CD4-positive, alpha-beta T cell treated with Interleukin-15 for 4 hours (primary cell): ENCODE measurements at places on chromosomes 1 and 21.
A peak's percentile ranks its signal among the peaks of the same experiment; 100 is the strongest.

- peak; percentile 86 for DNase-seq
These were observed 4.8 kb downstream of the ENO1 start for GRCh38 chr1:8873506-8874229.

DNA sequence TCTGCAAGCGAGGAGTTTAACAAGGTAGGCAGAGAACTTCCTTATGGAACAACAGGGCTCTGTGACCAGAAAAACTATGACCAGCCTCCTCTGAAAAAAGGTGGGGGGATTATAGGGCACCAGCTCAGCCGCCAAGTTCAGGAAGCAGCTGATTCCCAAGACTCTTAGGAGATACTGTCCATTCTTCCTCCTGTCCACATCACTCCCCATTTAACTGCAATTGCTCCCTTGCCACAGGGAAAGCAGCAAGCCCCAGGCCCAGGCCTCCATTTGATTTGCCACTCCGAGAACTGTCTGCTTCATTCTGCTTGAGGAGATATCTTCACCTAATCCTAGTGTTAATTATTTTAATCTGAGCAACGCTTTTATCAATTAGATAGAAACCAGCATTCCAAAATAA lies 254.3 kb downstream of the ZNF648 start:
- no peak for DNase-seq

DNA sequence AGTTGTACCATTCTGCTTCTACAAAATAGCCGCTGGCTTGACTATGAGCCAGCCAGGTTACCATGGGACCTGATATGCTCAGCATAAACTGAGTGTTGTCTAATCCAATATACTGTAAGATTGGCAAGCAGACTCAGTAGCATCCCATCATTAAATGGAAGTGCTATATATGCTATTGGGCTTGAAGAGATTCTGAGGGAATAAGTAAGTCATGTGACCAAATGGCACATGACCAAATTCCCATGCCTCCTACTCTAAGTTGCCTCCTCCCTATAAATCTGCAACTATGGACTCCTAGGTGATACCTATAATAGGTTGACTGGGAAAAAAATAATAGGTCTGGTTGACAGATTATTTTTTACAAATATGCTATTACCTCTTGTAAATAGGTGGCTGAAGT lies 698.6 kb downstream of the BRINP3 start:
- DNase-seq: no peak

GRCh38 chr1:203473281-203473680 lies 2.3 kb upstream of the PRELP start:
- no peak for DNase-seq

- no peak for DNase-seq
These were observed 15.3 kb upstream of the SYT2 start for GRCh38 chr1:202725526-202725925.

DNA sequence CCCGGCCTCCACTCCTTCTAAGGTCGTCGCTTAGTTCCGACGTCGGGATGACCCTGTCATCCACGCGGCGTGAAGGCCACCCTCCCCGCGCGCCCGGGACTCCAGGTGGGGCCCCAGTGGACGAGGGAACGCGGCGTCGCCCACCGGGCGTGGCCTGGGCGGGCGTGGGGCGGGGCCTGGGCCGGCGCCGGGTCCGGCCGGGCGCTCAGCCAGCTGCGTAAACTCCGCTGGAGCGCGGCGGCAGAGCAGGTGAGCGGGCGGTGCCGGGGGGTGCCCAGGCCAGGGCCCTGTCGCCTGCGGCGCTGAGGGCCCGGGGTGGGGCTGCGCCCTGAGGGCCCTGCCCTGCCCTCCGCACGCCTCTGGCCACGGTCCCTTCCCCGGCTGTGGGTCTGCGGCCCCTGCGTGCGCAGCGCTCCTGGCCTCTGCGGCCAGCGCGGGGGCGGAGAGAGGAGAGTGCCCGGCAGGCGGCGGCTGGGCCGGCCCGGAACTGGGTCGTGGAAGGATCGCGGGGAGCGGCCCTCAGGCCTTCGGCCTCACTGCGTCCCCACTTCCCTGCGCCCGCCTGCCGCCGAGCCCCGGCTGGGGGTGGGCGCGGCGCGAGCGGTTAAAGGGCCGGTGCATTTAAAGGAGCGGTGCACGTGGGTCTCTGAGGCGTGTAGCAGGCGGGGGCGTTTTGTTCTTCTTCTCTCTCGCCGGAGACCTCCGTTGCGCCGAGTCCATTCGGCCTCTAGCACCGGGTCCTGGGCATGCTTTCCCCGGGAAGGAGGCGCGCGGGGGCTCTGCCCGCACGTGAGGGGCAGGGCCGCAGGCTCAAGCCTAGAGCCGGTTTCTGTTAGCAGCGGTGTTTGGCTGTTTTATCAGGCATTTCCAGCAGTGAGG lies at the start of gene PSEN2:
TSS of gene PSEN2 (plus strand) at position 216 of the 879 bp plus-strand sequence. CDS start 11,292 bp downstream, outside the sequence.
- DNase-seq: peak; percentile 56

GRCh38 chr1:47568763-47569162 lies 130.9 kb downstream of the FOXD2 start:
- no peak for DNase-seq

DNA sequence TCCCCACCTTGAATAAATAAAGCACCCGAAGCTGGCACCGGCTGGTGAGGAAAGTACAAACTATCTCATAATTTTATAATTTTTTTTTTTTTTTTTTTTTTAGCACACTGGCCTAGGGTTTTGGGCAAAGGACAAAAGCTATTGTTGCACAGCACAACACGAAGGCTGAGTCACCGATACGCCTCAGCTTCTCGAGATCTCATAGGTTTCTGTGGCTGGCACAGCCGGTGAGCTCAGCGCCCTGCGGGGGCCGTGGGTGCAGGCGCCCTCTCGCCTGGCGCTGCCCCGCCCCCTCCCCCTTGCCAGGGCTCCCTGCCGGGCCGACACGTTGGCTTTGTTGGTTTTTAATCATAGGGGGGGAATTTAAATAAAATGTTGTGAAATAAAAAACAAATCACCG lies 17.2 kb downstream of the CASZ1 start:
- no peak for DNase-seq

DNA sequence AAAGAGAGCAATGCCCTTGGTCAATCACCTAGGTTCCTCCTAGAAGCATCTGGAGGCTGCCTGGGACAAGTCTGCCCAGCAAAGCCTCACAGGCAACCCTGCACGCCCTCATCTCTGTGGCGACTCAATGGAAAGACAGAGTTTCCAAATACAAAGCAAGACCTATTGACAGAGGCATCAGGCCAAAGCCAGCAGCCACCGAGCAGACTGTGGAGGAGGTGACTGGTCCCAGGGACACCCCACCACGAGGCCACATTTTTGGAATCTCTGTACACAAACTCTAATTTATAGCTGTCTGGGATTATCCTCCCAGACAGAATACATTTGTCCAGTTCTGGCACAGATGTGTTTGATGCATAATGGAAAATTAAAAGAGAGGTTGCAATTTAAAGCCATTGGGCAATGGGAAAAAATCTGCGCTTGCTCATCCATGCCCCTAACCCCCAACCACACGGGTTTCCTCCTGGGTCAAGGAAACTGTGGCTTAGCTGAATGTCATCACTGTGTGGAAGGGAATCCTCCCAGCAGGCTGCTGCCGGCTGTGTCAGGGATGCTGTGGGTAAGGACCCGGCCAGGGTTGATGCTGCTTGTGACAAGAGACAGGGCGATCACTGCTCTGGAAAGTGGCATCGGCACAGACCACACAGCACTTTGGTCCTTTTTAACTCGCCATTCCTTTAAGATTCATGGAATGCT lies 14.3 kb downstream of the TSPAN2 start:
- DNase-seq: no peak

DNA sequence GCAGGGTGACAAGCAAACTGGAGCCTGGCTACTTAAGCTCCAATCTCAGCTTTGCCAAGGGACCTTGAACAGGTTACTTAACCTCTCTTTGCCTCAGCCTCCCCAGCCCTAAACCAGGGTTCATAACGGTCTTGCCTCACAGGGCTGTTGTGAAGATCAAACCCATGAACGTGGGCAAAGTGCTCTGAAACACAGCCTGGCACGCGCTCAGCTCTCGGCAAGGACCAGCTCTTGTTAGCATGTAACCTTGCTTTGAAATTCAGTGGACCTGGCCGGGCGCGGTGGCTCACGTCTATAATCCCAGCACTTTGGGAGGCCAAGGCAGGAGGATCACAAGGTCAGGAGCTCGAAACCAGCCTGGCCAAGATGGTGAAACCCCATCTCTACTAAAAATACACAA lies 24.8 kb downstream of the RAP1GAP start:
- DNase-seq: no peak

DNA sequence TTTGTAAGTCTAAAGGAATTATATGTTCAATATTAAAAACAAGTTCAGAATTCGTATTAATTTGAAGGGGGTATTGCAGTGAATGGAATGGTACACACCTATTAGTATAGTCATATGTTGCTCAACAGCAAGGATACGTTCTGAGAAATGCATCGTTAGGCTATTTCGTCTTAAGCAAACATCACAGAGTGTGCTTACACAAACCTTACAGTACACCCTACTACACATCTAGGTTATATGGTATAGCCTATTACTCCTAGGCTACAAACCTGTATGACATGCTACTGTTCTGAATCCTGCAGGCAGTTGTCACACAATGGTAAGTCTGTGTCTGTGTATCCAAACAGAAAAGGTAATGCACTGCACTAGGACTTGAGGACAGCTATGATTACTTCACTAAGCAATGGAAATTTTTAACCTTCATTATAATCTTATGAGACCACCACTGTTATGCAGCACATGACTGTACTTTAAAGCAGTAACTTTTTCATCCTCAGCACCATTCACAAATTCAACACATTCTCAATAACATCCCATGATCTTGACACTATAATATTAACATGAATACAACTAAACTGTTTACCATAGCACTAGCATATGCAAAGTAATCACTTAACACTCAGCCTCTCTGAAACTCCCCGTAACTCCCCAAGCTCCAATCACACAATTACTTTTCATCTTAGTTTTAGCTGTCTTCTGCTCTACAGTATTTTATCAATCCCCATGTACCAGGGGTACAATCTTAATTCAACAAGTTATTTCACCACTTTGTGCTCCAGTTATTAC lies 14.4 kb upstream of the PSMG1 start:
- no peak for DNase-seq

DNA sequence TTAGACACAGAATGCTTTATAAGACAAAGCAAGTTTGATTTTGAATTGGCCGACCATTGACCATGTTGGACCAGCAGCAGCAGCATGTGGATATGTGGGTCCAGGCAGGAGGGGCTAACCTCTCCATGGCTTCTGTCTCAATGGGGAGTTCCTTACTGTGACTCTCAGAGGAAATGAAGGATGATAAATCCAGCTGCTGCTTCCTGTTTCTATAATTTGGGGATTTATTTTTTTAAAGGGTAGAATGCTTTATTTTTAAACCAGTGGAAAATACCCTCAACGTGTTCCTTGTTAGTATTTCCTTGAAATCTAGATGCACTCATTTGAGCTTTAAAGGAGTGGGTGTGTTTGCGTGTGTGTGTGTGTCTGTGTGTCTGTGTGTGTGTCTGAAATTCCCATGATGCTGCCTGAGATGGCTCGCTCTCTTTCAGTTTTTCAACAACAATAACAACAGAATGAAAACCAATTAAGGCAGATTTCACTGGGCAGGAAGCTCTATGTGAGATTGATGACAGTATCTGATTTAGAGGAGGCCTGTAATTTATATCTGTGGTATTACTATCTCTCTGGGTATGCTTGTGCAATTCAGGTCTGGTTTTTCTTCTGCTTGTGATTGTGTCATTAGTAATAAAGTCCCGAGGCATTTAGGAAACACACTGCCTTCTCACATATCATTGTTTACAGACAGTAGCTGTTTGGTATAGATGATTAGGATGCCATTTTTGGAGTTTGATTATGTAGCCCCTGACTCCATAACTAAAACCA lies 86.1 kb upstream of the ZNF326 start:
- DNase-seq: no peak

DNA sequence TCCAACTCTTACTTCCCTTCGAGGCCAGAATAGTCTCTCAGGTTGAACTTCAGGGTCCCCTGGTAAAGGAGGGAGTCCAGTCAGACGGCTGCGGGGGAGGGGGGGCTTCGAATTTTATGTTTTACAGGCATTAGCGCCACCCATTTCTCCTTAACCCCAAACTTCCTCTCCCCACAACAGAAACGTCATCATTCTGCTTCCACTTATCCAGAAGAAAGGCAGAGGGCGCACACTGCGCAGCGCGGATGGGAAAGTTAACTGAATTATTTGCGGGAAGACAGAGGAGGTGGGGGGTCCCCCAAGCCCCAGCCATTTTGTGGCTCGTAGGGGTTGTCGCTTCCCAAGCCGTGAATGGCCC lies 529 bp upstream of the PRMT2 start:
- peak; percentile 44 for DNase-seq

DNA sequence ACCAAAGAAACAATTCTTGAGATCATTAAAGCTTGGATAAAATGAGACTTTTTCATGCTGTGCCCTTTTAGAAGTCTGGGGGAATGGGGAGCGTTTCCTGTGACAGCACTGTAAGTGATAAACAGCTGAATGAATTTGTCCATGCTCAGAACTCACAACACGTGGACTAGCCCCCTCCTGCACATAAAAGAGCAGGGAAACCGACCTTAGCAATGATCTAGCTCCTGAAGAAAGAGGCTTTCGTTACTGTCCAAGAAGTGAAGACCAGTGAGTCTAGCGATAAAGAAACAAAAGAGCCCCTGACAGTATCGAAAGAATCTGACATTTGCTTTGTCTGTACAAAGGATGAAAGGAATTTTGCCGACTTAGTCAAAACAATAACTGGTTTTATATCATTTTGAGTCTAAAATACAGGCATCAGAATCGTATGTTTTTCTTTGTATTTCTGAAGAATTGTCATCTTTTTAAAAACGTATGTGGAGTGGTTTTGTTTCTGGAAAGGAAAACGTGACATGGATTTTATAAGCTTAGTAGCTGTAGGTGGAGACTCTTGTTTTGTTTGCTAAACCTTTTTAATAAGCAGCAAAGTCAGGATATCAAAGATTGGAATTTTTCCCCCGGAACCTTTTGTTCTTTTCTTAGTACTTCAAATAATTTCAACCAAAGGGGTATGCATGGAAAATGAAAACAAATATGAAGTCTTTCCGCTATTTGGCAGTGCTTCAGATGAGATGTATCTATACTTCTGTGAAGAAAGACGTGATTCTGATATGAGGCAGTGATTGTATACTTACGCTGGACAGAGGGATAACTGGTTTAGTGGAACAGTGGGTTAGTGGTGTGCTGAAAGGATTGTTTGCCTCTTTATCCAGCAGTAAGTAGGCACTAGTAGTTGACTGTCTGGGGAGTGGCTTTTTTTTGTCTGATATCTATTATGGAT lies 61.0 kb downstream of the MAST2 start:
- no peak for DNase-seq

GRCh38 chr1:37038227-37039093 lies 4.1 kb upstream of the GRIK3 start:
- DNase-seq: no peak

DNA sequence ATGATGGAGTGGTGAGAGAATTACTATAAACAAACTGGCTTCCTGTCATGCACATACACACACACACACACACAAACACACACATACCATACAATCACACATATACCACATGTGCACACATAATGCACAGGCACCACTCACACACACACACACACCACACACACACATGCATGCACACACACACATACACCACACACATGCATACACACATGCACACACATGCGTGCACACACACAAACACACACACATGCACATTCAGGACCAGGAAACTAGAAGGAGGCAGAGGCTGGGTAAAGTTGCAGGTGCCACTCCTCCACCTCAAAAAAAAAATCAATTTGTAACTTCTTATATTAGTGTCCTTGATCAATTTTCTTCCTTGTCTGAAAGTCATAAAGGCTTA lies 153.0 kb downstream of the ASTN1 start:
- DNase-seq: no peak
